Peyer's patch (tissue), 4 donors: ENCODE measurements at places on chromosomes 6 and 20.
A peak's percentile ranks its signal among the peaks of the same experiment; 100 is the strongest.

- no peak for DNase-seq
These were observed 6.3 kb upstream of the MROH8 start for GRCh38 chr20:37185686-37186085.

GRCh38 chr20:51738877-51739447, 29.2 kb downstream of the ATP9A start:
- DNase-seq, result no peak

- DNase-seq, result no peak
These were observed 84.5 kb downstream of the SLC22A23 start for GRCh38 chr6:3372184-3372846.

DNA sequence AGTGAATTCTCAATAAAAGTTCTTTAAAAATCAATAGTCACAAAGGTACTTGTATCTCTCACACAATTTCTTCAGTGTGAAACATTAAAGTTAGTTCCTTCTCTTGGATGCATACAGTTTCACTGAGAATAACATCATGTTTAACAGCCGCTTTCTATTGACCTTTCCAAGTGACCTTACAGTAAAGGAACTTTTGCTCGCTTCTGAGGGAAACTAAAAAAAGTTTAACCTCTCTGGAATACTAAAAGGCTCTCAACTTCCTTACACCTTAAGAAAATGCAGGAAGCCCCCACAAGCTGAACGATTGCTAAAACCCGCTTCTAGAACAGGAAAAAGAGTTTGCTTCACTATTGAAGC, 1.3 kb downstream of the RRAGD start:
- DNase-seq, result no peak

GRCh38 chr6:168190646-168191443, 111.8 kb upstream of the FRMD1 start:
- peak; percentile 36 for DNase-seq

DNA sequence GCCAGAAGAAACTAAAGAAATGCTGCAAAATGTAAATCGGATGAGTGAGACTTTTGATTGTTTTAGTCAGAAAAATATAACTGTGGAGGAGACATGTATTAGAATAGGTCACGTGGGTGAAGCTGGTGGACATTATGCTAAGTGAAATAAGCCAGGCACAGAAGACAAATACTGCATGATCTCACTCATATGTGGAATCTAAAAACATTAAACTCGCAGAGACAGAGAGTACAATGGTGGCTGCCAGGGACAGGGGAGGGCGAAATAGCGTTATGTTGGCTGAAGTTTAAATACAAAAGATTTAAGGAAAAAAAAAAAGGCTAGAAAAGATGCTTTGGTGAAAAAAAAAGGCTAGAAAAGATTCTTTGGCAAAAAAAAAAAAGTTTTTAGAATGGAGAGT, 63.5 kb upstream of the HDDC2 start:
- DNase-seq, result no peak

- DNase-seq, result no peak
These were observed 19.9 kb downstream of the COL9A1 start for GRCh38 chr6:70282919-70283461.

- DNase-seq, result no peak
These were observed 21.8 kb upstream of the BTBD3 start for GRCh38 chr20:11895861-11896387.

DNA sequence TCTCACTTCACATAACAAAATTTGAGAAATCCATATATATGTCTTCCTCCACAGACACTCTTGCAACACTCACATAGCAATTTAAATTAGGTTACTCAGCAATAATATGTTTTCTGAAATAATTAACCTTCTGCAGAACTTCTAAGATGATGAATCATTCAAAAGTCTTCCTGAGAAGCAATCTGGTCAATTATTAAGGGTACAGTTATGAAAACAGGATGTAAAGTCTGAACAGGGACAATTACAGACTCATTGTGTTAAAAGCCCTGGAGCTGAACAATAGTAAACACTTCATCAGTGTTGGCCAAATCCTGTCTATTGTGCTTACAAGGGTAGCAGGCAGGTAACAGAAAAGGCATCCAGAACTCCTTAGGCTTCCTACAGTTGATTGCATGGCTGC, 75.4 kb downstream of the FILIP1 start:
- DNase-seq, result no peak

GRCh38 chr6:145623231-145623630, 112.1 kb downstream of the EPM2A start:
- DNase-seq, result no peak

DNA sequence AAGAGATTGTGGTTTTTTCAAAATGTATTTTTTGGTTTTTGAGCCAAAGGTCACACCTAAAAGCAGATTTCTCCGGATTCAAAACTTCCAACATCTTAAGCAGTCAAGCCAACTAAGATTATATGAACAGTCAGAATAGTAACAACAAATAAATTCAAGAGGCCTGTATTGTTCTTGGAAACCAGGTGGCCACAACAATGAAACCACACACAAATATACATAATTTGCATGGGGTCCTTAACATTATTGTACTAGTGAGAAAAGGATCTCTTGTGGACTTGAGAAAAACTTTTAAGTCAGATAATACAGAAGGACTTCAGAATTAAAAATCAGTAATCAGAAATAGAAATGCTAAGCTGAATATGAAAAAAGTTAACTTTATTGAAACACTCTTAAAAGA, 40.6 kb downstream of the NOL7 start:
- no peak for DNase-seq

- peak; percentile 34 for DNase-seq
These were observed 38.0 kb downstream of the TMEM170B start for GRCh38 chr6:11575408-11576033.

GRCh38 chr6:30826961-30827342, 57.4 kb upstream of the DDR1 start:
- peak; percentile 60 for DNase-seq

DNA sequence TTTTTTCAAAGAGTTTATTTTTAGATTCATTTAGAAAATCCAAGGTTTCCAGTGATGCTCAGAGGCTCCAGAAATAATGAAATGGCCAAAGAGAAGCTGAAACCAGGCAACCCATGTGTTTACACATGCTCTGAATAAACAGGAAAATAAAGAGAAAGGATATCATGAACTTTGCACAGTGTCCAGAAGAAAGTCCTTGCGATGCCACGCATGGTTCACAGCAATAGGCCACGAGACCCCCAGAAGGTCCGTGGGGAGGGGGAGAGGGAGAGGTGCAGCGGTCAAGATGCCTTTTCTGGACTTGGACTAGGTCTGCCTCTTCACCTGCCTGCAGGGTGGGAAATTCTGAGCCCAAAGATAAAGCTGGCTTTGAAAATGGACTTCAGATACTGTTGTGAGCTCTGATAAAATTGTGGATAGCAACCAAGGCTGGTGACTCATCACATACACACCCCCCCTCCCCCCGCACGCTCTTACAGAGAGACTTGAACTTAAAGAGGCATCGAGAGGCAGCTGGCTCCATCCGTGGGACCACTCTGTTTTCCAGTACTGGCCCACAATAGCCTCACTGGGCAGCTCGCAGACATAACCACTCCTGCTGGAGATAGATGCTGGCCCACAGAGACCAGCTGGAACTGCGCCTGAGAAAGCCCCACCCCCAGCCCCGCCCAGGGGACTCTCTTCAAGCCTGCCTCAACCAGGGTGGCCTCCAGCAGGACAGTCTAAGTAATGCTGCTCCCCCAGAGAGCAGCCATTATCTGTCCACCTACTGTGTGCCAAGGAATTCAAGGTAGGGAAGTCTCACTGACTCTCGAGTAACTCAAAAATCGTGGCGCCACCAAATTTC, 21.2 kb upstream of the NFATC2 start:
- peak; percentile 67 for DNase-seq

DNA sequence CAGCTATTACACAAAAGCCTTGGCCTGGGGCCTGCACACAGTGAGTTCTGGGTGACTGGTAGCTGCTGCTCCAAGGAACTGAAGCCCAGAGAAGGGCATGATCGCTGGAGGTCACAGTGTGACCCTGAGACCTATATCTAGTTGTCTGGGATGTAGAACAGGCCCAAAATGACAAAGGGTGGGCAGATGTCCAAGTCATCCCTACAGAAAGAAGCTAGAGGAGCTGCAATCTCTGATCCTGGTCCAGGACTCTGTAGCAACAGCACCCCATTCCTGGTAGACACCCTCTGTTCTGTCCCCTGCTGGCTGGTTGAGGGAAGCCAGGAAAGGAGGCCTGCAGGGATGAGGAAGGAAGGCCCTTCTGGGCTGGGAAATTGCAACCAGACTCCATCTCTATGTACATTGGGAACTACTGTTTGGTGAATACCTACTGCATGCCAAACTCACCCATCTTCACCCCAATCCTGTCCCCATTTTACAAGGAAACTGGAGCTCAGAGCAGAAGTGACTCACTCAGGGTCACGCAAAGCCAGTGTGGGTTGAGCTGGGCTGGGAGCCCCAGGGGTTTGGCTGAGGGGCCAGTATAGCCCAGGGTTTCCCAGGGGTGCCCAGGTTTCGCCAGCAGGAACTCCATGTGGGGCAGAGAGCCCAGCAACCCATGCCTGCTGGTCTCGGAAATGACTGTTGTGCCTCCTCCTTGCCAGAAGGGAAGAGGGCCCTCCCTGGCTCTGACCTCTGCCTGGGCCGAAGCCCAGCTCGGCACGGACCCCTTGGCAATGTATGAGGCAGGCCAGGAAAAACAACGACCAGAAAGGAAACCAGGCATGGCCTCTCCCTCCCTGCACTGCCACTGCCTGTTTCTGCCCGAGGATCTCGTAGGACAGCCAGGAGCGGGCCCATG, 44.9 kb upstream of the TLDC2 start:
- no peak for DNase-seq

DNA sequence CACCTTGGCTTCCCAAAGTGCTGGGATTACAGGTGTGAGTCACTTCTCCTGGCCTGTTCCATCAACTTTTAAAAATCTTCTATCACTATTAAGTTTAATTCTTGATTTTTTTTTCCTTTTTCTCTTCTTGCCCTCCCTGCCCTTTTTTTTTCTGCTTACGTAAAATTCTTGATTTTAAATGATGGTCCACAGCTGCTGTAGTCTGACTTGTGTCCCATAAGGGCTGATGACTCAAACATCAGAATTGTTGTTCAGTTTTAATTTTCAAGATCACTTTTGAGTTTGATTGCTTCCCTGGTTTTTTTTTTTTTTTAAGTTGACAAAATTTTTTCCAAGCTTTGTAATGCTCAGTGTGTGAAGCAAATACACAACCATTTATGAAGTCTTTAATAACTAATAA, 61.9 kb downstream of the CBFA2T2 start:
- DNase-seq, result no peak

GRCh38 chr20:46400253-46400652, 6.2 kb downstream of the ELMO2 start:
- DNase-seq, result no peak

- DNase-seq, result no peak
These were observed 76.9 kb downstream of the FIG4 start for GRCh38 chr6:109767961-109768360.

DNA sequence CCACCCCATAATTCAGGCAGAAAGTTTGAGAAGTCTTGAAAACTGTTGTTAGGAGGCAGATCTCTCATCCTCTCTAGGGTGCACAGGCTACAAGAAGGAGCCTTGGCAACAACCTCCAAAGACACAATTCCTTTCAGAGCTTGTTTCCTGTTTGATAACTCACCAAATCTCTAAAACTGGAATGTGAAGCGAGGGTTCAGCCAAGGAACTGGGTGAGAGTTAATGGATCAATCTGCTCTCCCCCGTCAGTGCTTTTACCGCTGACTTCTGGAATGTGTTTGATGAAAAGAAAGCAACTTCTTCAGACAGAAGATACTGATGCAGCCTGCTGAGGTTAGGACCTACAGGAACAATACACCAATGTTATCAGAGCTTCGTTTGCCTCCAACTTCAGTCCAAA, 171.8 kb upstream of the BMP2 start:
- no peak for DNase-seq

- no peak for DNase-seq
These were observed 151.8 kb downstream of the FOXC1 start for GRCh38 chr6:1761477-1761877.

DNA sequence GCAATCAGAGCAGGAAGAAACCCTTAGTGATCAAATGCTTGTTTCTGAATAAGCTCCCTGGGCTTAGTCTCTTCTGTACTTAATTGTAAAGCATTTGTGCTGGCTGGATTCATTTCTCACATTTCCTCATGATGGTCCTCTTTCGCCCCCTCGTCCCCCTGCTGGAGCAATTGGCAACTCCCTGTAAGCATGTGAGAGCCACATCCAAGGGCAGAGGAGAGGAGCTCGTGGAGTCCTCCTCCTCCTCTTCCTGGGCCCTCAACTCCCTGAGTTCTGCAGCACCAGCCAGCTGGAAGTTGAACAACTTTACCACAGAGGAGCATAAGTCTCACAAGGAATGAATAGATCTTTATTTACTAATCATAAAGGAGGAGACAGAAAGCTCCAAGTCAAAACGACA, 12.6 kb downstream of the ANKEF1 start:
- no peak for DNase-seq

GRCh38 chr20:44133424-44133823, 53.6 kb downstream of the JPH2 start:
- no peak for DNase-seq

GRCh38 chr6:136923116-136923953, 1.2 kb downstream of the SLC35D3 start:
- no peak for DNase-seq

GRCh38 chr20:16265334-16265733, 307.9 kb downstream of the KIF16B start:
- no peak for DNase-seq

- no peak for DNase-seq
These were observed 115.6 kb downstream of the TMEM170B start for GRCh38 chr6:11653028-11653583.

GRCh38 chr6:137097057-137097456, 52.3 kb upstream of the IL20RA start:
- no peak for DNase-seq

GRCh38 chr20:13670160-13670559, 31.4 kb upstream of the TASP1 start:
- no peak for DNase-seq

DNA sequence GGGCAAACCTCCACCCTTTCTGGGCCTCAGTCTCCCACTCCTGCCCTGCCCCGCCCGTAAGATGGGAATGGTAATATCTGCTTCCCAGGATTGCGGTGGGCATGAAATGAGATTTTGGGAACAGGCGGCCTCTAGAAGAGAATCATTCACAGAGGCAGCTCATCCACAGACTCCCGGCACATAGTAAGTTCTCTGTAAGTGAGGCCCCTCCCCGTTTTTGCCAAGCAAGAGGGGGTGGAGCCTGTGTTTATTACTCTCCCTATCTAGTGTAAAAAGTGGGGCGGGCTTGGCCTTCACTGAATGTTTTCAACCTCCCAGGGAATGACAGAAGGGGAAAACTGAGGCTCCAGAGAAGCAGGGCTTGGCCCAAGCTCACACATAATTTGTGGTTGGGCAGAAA, 20.0 kb downstream of the SUN5 start:
- no peak for DNase-seq
